ENCODE measurements at places on chromosomes 1 and 21.

DNA sequence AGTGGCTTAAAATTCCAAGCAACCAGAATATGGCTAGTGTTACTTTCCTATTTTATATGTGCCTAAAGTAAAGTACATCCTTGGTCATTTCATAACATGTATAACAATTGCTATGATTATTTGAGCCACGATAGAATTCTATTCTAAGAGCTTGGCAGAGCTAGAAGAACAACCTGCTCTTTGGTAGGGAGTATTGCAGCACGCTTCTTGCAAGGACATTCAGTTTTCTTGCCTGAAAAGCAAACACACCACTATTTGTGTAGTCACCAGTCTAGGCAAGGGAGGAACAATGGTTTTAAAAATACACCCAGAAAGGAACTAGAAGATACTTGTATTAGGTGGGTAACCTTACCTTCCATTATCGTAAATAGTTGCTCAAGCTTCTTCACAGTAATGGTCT lies 51.5 kb downstream of the CNST start:
- DNase-seq = no peak

DNA sequence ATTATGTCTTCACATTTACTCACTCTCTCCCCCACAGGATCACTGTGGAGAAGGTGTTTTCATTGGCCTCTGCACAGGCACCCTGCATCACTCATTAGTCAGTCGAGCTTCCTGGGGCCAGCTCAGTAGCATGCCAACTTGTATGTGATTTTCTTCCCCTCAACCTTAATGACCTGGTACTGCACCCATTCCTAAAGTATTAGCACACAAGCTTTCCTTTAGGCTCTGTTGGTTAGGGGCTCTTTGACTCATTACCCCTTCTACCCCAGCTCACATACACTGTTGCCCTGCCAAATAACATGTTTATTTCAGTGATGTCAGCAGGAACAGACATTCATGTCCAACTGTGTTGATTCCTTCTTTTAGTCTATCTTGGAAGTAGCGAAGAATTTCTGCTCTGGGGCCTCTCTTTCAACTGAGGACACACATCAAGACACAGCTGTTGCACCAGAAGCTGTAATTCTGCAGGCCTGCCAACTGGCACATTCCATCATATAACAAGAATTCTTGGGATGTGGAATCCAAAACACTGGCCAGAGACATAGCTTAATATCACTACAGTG lies 603.5 kb upstream of the ADAMTS5 start:
- DNase-seq = no peak

DNA sequence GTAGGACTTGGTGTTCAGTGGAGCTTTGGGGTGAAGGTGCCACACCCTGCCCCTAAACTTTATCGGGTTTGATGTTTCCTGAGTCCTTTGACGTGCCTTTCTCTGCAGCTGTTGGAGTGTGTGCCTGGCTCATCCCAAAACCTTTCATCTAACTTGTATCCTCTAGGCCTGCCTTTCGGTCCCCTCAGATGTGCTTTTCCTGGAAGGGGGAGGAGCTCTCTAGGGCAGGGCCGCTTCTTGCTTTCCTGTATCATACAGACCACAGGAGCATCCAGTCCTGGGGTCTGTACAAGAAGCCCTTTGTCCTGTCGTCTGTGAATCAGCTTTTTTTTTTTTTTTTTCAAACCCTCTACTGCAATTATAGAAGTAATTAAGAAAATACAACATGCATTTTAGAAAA lies 35.7 kb downstream of the PTGFRN start:
- DNase-seq = no peak

DNA sequence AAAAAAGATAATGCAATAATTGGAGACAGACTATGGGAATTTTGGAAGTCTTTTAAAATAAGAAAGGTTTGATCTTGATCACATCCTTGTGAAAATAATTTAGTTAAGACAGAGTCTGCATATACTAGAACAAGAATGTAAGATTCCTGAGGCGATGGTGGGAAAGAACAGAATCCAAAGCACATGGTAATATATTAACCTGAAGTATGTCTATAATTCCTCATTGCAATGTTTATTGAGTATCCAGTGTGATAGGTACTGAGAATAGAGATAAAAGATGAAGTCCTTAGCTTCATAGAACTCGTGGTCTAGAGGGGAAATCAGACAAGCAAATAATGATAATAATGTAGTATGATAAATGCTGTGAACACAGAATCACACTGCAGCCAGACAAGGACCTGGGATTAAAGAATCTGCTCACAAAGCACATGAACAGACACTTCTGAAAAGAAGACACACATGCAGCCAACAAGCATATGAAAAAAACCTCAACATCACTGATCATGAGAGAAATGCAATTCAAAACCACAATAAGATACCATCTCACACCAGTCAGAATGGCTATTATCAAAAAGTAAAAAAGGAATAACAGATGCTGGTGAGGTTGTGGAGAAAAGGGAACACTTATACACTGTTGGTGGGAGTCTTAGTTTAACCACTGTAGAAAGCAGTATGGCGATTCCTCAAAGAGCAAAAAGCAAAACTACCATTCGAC lies 6.9 kb upstream of the ANGPTL3 start:
- no peak for DNase-seq

- no peak for DNase-seq
These were observed 188.6 kb downstream of the ZP4 start for GRCh38 chr1:237702161-237702560.

DNA sequence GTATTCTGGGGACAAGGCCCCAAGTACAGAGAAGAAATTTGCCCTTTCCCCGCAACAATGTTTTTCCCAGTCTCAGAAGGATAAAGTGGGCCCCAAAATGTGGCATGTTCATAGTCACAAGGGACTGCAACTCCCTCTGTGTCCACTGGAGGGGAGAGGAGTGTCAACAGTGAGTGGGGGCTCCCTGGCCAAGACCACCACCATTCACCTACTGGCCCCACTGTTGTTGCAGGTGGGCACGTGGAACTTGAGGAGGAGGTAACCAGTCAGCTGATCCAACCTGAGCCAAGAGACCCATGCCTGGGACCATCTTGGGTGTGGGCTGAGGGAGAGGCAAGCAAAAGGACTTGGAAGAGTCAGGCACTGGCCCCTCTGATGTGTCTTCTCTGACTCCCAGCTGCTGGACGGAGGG lies 777 bp downstream of the NUDT17 start:
- peak; percentile 45 for DNase-seq

GRCh38 chr1:156228501-156228900 lies 13.5 kb upstream of the BGLAP start:
- DNase-seq = no peak

- no peak for DNase-seq
These were observed 144.8 kb downstream of the ETS2 start for GRCh38 chr21:38950435-38951094.

DNA sequence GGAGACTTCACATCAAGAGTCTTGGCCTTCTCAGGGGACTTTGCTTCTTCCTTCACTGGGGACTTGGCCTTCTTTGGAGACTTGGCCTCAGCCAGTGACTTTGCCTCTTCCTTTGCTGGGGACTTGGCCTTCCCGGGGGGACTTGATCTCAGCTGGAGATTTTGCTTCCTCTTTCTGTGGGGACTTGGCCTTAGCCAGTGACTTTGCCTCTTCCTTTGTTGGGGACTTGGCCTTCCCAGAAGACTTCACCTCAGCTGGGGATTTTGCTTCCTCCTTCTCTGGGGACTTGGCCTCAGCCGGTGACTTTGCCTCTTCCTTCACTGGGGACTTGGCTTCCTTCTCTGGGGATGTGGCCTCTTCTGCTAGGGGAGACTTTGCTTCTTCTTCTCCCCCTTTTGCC lies 13.5 kb upstream of the CD2 start:
- no peak for DNase-seq

DNA sequence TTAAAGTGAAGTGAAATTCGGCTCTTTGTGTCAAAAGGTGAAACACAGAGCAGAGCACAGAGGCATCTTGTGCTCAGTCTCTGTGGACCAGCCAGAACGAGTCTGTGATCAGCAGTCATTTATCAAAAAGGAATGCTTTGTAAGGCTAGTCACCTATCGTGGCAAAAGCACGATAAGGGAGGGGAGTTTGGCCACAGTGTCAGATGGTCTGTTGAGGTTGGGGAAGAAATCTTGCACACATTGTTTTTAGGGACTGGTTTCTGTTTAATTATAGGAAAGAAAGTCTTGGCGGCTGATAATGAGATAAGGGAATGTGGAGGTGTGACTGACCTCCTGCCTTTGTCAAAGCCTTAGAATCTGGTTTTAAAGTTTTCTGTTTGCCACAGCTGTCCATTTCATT lies 58.2 kb upstream of the KIAA1614 start:
- DNase-seq = no peak

DNA sequence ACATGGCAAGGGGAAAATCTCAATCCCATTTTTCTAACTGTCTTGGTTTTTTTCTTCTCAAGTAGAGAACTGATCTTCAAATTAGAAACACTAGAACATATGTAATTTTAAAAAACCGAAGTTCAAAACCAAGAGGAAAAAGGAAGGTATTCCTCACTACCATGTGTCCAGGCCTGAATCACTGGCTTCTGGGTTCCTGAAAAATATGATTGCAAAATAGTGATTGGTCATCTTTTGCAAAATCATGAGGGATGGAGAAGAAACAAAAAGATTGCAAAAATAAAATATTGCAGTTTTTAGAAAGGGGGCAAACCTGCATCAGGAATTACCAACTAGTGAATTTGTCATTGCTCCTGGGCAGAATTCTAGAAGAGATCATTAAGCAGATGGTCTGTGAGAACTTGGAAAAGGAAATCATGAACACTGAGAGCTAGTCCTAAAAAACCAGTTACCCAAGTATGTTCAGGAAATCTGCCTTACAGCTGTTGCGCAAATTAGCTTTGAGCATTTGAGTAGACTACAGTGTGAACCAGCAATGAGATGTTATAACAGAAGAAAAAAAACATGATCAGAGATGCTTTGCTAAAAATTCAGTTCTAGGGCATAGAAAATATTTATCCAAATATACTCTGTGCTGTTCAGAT lies 49.4 kb downstream of the SPATA46 start:
- DNase-seq = no peak

GRCh38 chr1:8976338-8976737 lies 30.7 kb downstream of the CA6 start:
- DNase-seq = no peak

- DNase-seq = no peak
These were observed 29.3 kb upstream of the DISP1 start for GRCh38 chr1:222785529-222785928.

- DNase-seq = no peak
These were observed 268.7 kb downstream of the CHRM3 start for GRCh38 chr1:239655023-239655422.

DNA sequence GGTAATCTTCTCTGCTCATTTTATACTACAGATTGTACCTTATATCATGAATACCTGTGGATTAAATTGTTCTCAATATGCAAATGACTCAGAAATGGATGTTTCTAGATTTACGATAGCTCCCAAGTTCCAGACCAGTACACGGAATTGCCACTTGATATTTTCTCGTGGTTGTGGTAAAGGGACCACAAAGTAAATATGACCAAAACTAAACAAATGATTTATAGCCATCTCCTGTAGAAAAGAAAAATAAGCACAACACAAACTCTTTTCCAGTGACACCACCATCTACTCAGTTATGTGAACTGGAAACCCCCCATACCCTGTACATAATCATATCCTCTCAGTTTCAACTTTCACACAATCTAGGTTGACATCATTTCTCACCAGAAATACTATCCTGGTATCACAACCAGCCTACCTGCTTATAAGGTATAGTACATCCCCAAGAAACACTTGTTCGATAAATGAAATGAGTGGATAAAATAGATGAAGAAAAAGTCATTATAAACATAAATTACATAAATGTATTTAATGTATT lies 172.3 kb downstream of the ADGRL4 start:
- no peak for DNase-seq

GRCh38 chr1:30317921-30318320 lies 405.5 kb downstream of the MATN1 start:
- no peak for DNase-seq

DNA sequence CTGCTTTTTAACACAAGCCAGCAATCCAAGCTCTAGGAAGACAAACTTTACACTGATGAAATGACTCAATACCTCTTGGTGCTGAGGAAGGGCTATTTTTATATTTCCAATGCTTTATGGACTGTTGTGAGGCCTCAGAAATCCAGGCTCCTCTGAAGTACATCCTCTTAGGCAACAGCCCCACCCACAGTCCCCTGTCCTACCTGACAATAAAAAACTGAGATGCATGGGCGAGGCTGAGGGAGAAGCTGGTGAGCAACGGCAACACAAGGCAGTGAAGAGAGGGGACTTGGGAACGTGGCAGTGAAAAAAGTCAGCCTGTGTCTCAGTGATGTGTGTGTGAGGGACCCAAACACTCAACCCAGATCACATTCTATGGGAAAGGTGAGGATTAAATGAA lies 10.1 kb upstream of the CPT2 start:
- no peak for DNase-seq

GRCh38 chr1:14111121-14111520 lies 411.1 kb downstream of the PRDM2 start:
- no peak for DNase-seq

DNA sequence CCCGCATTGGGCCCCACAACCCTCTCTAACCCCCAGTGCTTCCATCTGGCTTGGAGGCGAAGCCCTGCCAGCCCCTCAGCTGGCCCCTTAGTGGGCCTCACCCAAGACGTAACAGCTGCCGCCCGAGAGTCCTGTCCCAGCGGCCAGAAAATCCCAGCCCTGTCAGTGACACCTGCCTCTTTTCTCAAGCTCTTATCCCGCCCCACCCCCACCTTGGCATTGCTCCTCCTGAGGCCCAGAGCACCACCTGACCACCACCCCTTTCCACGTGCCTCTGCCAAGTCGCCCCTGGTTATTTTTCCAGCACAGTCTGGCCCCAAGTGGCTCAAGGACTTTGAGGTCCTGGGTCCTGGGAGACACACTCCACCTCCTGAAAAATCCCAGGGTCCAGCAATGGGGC lies 5.9 kb upstream of the CTRC start:
- no peak for DNase-seq

DNA sequence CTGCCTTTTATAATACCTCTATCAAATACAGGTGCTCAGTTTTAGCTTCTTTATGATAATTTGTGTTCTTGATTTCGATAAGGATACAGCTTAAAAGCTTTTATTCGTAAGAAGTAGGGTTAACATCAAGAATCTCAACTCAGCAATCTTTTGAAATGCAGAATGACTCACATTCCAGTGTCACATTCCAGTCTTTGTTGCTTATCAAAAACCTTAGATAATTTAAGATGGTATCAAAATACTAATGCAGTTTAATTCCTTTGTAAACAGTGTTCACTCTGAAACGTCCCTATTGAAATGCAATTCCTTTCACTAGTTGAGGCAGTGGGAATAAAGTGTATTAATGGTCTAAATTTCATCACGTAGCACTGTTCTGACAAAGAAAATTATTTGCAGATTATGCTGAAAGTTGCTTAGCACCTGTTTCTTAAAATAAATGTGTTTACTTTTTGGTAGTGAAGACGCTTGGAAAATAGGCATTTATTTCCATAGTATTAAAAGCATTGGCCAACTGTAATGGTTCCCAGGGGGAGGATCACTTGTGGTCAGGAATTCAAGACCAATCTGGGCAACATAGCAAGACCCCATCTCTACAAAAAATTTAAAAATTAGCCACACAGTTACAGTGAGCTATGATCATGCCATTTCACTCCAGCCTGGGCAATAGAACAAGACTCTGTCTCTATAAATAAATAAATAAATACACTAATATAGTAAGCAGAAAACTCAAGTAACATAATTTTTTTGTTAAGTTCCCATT lies 10.1 kb upstream of the CNN3 start:
- DNase-seq = no peak
